ENCODE measurements at places on chromosomes 3 and 15.

GRCh38 chr3:196357905-196358304, 19.7 kb upstream of the TM4SF19 start:
- no peak for DNase-seq

DNA sequence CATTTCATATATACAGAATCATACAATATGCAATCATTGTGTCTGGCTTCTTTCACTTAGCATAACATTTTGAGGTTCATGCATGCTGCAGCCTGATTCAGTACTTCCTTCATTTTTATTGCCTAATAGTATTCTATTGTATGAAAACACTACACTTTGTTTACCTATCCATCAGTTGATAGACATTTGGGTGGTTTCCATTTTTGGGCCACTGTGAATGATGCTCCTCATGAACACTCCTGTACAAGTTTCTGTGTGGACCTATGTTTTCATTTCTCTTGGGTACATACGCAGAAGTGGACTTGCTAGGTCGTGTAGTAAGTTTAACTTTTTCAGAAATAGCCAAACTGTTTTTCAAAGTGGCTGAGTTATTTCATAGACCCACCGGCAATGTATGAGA, 18.8 kb downstream of the TNIK start:
- DNase-seq = no peak

DNA sequence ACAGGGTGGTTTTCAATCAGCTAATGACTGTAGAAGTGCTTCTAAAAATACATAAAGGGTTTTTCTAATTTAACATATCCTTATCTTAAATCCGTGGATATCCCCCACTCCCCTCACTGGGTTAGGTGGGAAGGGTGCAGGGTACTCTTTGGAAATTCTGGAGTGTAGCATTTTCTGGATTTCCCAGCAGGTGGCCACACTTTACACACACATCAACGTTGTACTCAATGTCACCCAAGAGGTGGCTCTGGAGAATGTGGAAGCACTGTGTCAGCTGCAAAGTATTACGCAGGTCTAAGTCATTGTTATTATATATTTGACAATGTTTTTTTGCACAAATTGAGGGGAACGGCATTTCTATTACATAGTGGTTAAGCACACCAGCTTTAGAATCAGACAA, 168.8 kb downstream of the CHDH start:
- no peak for DNase-seq

DNA sequence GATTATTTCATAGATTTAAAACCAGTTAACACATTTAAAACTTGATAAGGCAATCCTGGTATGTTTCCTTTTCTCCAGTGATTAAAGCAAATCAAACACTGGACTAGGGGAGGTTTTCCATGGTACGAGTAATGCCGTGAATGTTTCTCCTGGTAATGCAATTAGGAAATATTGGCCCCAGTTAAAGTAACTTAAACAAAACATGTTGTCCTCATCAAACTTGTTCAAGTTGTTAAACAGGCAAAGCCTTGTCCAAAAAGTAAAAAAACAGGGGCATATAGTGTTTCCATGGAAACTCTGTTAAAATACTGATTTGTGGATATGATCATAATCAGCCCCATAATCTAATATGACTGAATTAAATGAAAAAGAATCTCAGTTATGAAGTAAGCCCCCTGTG, 13.1 kb upstream of the LRTM1 start:
- DNase-seq = no peak

DNA sequence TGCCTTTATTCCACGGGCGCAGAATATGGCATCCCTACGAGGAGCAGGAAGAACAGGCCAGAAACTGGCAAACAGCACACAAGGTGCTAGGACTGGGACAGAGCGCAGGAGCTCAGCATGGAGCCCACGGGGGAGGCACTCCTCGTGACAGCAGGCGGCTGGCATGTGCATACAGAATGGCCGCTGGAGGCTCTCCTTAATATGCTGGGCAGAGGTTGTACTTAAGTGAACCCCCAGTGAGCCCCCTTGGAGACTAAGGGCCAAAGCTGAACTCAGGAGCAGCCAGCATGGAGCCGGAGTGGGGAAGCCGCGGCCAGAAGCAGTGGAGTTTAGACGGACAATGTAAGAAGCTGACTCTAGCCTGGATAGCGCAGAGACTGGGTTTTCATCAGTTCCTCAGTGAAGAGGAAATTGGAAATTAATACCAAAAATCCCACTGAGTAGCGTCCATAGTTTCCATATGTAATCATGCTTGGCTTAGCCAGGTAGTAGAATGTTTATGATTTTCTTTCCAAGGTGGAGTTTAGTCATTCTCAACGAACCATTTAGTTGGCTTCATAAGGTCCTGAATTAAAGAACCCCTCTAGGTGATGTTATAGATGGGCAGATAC, 69.4 kb downstream of the EPHB3 start:
- DNase-seq = no peak

- DNase-seq = no peak
These were observed 152.7 kb downstream of the NFKBIZ start for GRCh38 chr3:102002056-102002455.

DNA sequence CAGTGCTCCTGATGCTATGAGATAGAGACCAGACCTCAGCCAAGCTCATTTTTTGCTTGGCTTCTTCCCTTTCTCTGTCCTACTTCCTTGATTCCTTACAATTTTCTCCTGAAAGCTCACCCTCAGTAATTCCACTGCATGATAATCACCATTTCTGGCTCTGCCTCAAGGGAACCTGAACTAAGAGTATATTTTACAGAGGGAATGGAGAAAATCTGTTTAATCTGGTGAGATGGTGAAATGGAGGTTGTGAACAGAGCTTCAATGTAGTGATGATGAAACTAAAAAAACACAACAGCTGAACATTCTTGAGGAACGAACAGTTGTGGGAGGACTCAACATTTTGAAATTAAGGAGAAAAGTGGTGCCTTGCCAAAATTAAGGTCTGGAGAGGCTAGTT, 16.3 kb downstream of the HHLA2 start:
- no peak for DNase-seq

- no peak for DNase-seq
These were observed 7.2 kb upstream of the SCAMP5 start for GRCh38 chr15:74988007-74988800.

- no peak for DNase-seq
These were observed 18.1 kb downstream of the CSRNP1 start for GRCh38 chr3:39135170-39135805.

DNA sequence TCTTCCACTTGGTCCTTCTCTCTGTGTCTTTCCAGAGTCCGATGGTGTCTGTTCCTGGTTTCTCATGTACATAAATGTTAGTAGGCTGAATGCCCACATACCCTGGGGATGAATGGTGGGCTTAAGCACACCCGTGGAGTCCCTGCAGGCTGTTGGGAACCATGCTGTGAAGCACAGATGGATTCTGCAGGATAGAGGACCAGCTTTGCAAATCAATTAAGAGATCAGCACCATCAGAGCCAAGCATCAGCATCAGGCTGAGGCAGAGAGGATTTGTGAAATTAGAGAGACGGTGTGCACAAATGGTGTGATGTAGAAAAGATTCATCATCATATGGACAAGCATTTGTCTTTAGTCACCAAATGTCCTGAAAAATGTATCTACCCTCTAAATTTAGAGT, 127.1 kb downstream of the SV2B start:
- no peak for DNase-seq

DNA sequence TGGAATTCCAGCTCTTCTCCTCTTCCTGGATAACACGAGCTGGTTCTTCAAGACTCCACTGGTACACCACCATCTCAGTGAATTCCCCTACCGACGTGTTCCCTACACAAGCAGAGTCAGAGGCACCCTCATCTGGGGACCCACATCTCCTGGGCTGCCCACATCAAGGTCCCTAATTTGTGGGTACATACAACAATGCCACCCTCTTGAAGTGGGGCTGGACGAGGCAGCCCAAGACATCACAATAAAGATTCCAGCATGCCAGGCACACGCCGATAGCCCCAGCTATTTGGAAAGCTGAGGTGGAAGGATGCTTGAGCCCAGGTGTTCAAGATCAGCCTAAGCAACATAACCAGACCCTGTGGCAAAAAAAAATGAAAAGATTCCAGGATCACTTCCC, 221.2 kb upstream of the LINGO1 start:
- no peak for DNase-seq

- no peak for DNase-seq
These were observed 70.8 kb upstream of the POMGNT2 start for GRCh38 chr3:43176666-43177065.

DNA sequence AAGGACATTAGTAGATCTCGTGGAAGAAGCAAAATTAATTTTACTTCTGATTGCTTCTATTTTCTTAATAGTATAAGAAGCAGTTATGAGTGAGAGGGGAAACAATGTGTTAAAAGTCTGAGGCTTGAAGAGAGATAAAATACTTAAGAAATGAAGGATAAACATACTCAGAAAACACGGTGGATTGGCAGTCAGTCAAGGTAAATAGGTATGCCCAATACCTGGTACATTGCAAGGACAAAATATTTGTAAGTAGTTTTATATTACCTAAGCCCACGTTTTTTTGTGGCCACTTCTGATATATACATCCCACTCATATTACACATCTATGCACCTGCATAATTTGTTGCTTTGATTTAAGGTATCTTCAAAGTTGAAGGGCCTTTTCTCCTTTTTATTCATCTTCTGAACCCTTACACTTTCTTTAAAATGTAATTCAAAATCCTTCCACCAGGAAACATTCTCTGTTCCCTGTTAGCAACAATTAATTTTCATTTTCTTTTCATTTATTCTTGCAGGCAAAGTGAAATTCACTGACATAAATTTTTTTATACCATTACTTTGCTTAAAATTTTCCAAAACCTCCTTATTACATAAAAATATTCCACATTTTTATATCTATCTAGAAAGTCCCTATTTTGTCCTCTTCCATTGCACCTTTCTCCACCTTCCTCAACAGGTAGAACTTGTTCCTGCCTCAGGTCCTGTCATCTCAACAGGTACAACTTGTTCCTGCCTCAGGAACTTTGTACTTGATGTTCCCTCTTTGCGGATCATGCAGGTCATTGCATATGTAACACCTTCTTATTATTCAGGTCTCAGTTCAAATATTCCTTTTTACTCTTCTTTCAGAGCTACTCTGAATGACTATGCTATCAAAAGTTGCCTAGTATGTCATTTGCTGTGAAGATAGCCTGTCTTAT, 755.7 kb upstream of the ALCAM start:
- no peak for DNase-seq

DNA sequence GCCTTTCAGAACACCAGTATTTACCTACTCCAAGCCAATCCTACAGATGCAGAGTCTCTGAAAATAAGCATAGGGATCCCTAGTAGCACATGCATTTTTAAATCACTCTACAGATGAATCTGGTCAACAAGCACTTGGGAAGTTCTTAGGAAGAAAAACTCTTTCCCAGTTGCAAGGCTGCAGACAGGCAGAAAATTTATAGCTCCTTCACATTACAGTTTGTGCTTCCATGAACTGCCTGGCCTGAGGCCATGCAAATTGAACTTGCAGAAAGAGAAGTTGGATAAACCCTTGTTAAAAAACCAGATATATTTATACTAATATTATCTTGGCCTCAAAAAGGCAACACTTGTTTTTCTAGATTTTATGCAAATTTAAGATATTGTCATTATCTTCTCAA, 256.9 kb downstream of the EPHA3 start:
- DNase-seq = no peak

DNA sequence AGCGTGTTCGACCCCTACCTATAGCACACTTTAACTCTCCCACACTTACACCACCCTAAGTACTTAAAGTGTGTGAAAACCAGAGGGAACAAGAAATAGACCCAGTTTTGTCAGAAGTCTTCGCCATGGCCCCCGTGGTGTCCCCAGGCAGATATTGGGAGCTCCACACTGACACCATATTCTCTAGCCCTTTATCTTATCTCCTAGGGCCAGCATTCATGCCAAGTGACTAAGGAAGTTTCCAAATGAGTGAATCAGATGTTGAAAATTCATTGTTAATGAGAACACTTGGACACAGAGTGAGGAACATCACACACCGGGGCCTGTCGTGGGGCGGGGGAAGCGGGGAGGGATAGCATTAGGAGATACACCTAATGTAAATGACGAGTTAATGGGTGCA, 31.8 kb downstream of the P3H2 start:
- DNase-seq = no peak

DNA sequence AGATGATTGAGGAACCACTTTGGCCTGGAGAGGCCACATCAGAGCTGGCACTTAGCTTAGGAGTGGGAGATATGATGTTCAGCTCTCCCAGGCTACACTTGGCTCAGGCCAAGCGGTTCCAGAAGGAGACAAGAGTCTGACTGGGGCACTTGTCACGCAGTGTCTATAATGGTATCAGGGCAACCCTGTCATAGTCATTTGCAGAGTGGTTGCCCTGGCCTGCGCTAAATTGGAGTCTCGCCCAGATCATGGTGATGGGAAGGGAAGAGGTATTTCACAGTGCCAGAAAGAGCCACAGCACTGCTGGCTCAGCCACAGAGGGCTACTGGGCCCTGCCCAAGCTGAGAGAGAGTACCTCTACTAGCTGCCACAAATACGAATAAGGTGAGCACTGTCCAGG, 186.9 kb upstream of the CRBN start:
- DNase-seq = no peak

GRCh38 chr15:88818920-88819319, 15.7 kb downstream of the ACAN start:
- DNase-seq = no peak

DNA sequence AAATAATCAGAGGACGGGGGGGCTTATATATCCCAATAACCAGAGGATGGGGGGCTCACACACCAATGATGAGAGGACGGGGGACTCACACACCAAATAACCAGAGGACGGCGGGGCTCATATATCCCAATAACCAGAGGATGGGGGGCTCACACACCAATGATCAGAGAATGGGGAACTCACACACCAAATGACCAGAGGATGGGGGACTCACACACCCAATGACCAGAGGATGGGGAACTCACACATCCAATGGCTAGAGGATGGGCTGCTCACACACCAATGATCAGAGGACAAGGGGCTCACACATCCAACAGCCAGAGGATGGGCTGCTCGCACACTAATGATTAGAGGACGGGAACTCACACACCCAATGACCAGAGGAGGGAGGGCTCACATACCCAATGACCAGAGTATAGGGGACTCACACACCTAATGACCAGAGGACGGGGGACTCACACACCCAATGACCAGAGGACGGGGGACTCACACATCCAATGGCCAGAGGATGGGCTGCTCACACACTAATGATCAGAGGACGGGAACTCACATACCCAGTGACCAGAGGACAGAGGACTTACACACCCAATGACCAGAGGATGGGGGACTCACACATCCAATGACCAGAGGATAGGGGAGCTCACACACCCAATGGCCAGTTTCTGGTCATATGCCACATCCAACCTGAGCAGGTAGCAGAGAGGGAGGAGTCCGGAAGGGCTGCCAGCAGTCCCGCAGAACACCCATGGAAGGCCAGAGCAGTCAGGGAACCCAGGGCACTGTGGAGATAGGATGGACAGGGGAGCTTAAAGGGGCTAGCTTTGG, 10.6 kb downstream of the RAB6B start:
- no peak for DNase-seq

DNA sequence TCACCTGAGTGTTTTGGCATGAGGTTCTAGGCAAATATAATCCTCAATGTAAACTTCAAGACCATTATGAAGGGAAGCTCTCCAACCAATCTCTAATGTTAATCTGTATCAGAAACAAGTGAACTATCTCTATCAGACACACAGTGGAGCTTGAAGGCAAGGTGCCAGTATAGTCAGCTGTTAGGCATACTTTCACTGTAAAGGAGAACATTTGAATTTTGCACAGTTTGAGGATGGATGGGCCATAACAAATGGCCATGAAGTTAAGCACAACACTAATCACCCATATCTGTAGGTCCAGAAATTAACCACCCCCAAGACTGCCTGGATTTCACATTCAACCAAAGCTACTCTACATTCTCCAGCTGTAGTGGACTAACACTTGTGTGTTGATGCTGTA, 69.1 kb upstream of the LMOD3 start:
- DNase-seq = no peak

Data from GM18507 (cell line).